ENCODE measurements at places on chromosomes 11 and 22.

- no peak for DNase-seq
Observed at GRCh38 chr11:115929618-115930129, 425.5 kb upstream of the CADM1 start.

DNA sequence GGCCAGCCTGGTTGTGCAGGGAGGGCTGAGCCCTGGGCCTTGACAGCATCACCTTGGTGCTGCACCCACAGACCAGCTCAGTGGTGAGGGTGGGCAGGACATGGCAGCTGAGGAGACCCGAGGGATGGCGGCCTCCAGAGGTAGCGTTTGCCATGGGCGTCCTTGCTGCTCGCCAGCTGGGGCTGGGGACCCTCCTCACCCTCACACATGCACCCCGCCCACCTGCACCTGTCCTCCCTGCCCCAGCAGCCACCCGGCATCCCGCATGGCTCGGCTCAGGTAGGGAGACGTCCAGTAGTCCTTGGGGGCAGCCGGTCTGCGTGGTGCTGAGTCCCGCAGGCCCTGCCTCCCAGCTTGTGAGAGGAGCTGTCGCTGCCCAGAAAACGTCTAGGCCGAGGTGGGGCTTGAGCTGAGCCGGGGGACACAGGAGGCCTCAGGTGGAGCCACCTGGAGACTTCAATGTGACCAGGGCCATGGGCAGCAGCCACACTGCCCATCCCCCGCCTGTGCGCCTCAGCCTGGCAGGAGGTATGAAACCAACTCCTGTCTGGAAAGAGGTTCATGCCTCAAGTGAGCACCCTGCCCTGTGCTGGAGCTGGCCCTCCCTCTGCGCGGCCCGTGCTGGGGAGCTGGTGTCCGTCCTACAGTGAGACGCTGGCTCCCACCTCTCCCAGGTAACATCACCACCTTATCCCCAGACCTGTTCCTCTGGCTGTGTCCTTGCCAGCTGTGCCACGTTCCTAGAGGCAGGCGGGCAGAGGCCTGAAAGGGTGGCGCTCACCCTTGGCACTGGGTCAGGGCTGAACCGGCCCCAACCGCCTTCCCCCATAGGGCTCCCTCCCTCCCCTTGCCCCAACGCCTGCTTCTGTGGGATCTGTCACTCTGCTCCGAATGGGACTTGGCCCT is 3.3 kb upstream of the TRABD start:
- DNase-seq, result no peak

GRCh38 chr22:37776639-37777005 is 31.1 kb upstream of the GCAT start:
- no peak for DNase-seq

GRCh38 chr11:116117331-116118137 is 613.3 kb upstream of the CADM1 start:
- no peak for DNase-seq

DNA sequence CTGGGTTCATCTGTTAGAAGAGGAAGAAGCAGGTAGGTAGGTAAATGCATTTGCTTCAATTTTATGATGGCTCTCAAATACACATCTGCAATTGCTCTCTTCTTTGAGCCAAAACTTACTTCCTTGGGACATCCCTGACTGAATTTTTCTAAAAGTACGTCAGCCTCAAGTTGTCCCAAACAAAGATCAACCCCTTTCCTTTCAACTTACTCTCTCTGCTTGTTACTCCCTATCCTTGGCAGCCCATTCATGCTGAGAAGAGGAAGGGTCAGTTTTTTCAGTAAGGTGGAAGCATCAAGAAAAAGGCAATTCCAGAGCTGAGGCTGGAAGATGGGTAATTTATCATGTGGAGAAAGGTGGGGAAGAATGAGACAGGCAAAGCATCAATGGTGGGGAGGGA is 111.2 kb downstream of the LRRC32 start:
- DNase-seq, result no peak

DNA sequence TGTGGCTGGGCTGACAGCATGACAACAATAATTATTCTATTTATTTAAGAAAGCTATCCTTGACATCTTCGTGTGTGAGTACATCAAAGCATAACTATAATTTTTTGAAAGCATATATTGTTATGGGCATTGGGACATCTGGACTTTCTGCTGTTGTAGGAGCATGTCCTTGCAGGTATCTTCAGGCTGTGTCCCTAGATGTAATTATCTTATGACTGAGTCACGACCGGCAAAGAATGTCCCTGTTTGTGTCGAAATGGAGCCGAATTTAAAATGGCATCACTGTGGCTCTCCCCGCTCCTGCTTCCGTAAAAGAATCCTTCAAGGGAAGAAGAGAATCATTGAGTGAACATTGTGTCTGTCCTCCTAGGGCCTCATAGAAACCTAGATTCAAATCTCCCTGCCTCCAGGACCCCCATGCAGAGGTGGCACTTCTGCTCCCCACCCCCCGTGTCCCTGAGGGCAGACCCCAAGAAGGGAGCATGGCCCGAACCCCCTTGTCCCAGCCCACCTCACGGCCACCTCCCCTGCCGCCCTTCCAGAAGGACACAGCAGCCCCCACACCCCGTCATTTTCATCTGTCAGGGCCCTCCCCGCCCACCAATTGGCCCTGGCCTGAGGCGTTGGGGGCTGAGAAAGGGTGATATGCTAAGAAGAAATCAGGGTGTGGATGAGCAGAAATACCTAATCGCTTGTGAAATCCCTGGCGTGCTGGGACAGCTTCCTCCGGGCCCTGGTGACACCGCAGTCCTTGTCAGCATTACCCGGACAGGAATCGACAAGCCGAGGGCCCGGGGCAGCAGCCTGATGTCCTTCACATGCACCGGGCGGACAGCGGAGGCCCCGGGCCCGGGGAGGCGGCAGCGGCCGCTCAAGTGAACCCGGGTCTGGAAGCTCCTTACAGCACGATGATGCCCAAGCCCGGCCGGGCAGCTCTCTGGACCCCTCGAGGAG is 48.6 kb upstream of the SLC22A12 start:
- no peak for DNase-seq

GRCh38 chr11:30344085-30344484 is 21.2 kb downstream of the ARL14EP start:
- DNase-seq, result no peak

DNA sequence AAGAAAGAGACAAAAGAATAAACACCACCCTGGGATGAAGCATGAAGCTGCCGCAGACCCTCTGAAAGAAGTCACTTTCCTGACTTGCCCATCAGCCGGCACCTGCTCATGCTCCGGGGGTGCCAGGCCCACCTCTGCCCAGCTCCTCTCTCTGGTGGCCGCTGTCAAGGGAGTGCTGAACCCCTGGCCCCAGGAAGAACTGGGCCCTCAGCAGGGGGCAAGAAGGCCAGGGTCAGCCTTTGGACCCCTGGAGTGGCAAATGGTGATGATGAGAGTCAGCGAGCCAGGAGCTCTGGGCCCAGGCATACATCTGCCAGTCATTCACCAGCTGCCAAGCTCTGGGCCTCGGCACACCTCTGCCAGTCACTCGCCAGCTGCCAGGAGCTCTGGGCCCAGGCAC is 17.4 kb downstream of the TTLL8 start:
- no peak for DNase-seq

DNA sequence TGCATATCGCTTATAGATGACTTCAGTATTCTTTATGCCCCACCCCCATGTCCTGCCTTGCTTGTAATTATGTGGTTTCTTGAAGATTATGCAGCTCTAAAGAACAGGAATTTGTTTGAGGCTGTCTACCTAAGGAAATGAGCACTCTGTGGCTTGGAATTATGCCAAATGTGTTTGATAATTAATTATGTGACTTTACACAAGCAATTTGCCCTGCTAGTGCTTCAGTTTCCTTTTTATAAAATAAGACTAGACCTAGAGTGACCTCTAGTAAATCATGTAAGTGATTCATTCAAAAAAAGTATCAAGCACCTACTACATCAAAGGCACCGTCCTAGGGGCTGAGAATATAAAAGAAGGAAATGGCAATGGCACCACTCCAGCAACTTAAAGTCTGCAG is 491.5 kb upstream of the KIRREL3 start:
- DNase-seq, result no peak

- no peak for DNase-seq
Observed at GRCh38 chr22:46039535-46039934, 62.6 kb upstream of the WNT7B start.

GRCh38 chr11:86176165-86176884 is 68.2 kb upstream of the EED start:
- DNase-seq, result peak; percentile 17

GRCh38 chr11:14930369-14930768 is 38.3 kb upstream of the CYP2R1 start:
- no peak for DNase-seq

GRCh38 chr11:45028911-45029682 is 78.4 kb upstream of the TP53I11 start:
- no peak for DNase-seq

GRCh38 chr11:125433454-125434121 is 62.5 kb downstream of the FEZ1 start:
- DNase-seq, result no peak

GRCh38 chr22:20010307-20011122 is 6.1 kb downstream of the ARVCF start:
- no peak for DNase-seq

- DNase-seq, result no peak
Observed at GRCh38 chr11:113764527-113765219, 8.8 kb downstream of the ZW10 start.

GRCh38 chr11:128372977-128373376 is 214.4 kb downstream of the ETS1 start:
- no peak for DNase-seq

DNA sequence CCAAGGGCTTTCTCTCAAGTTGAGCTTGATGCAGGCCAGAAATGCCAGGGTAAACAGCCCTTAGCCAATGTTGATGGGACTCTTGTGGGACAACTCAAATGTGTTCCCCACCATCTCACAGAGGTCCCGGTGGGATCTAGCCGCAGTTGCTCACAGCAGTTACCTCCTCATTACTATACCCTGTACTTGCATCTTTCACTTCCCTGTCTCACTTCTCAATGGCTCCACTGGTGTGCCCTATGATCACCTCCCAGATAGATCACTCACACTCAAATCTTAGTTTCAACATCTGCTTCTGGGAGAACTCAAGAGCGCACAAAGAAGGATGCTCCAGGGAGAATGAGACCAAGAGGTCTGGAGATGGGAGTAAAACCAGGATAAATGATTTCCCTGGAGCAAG is 47.0 kb downstream of the RCN1 start:
- DNase-seq, result no peak

GRCh38 chr11:24496736-24497725 is at the start of gene LUZP2:
Gene LUZP2 (plus strand): TSS chr11:24497053.
- DNase-seq, result no peak

DNA sequence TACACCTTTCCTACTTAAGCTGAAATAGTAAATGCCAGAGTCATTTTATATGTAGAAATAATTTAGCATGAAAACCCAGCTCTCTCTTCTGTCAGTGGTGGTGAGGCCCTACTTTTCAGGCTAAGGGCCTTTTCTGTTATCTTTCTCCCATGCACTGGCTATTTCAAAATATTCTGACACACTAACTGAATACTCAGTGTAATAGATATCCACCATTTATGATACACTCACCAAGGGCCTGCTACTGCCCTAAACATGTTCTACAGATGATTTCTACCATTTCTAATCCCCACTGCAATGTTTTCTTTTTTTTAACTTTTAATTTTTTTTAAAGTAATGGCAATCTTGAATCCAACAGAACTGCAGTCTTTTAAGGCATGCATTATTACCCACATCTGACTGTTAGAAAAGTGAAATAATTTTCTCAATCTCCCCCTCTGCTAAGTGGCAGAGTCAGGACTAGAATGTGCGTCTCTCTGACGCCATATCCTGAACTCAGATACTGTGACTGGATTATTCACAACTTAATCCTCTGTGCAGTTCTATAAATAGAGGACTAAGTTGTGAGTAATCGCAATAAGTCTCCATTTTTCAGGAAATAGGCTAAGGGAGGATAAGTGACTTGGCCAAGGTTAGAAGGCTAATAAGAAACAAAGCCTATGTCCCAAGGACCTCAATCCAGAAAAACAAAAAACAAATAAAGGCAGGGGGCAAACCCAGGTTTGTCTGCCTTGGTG is 44.0 kb downstream of the GRAMD1B start:
- no peak for DNase-seq

DNA sequence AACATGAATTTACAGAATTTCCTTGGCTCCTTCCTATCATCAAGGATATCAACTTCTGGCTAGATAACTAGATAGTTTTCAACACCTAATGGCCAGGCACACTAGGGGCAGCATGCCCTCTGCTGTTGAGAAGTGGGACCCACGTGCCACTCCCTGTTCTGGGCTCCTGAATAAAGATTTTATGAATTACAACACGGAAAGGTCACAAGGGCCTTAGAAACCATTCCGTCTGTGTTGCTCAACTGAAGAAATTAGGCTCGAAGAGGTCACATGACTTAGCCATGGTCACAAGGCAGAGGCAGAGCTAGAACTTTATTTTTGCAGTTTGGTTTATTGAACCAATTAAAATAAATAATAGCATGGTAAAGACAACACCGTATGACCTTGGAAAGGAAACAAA is 36.0 kb downstream of the PRCP start:
- no peak for DNase-seq

DNA sequence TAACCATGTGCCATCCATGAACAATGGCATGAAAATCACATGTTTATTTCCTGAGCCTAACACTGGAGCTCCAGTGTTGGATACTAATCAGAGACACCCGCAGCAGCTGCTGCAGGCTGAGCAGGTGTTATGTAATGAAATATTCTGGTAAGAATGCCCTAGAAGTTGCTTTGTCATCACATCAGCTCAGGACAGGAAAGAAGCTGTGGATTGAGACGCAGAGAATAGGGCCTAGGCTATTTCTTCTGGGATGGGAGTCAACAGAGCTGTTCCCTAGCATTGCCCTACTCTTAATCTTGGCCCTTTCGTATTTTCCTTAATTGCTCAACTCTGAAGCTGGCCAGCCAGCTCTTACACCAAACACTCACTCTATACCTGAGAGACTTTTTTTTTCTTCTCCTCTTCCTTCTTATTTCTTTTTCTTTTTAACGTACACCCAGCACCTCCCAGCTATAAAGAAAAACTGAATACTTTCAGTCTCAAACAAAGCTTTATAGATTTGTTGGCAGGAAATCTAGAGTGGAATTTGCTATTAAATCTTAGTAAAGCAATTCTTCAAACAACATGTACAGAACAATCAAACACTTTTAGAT is 31.9 kb downstream of the RASSF10 start:
- DNase-seq, result no peak

GRCh38 chr11:96309016-96309642 is 33.9 kb downstream of the MAML2 start:
- no peak for DNase-seq

- DNase-seq, result no peak
Observed at GRCh38 chr11:83033972-83034672, 37.6 kb downstream of the RAB30 start.

DNA sequence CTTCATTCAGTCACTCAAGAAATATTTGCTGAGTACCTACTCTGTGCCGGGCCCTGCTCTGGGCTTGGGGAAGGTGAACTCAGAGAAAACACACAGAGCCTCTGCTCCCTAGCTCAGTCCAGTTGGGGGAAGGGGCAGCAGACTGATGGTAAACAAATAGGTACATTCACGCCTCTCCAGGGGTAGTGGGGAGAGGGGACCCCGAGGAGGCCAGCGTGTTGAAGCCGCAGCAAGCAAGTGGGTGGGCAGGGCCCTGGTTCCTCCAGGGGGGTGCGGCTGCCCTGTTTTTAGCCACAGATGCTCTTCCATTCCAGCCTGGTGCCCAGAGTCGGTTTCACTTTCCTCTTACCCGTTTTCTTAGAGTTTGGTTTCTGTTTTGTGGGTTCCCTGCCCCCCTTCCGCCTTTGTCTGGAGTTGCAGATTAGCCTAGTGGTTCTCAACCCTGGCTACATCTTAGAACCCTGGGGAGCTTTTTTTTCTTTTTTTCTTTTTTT is 8.7 kb downstream of the DRAP1 start:
- peak; percentile 52 for DNase-seq

- DNase-seq, result no peak
Observed at GRCh38 chr11:111384494-111384893, 5.4 kb upstream of the POU2AF1 start.
